ENCODE measurements at places on chromosomes 7 and 10. TPM values are rescaled to one million over a fixed set of nuclear protein-coding genes. Genes with fewer than 3 reads are reported as not detected.

ADCY1 gene
- polyA plus RNA-seq, result 12.0 TPM

- DNase-seq, result peak; percentile 33
Observed at GRCh38 chr7:33459340-33459751, 330.0 kb downstream of the BBS9 start.

- no peak for DNase-seq
Observed at GRCh38 chr10:33201056-33201780, 133.2 kb downstream of the NRP1 start.

AGR3 gene
- polyA plus RNA-seq, result not detected

UCMA gene
- 0.55 TPM for polyA plus RNA-seq

- DNase-seq, result no peak
Observed at GRCh38 chr10:34370126-34370525, 445.0 kb downstream of the PARD3 start.

GRCh38 chr10:120172356-120172755 lies 279.8 kb downstream of the SEC23IP start:
- no peak for DNase-seq

DNA sequence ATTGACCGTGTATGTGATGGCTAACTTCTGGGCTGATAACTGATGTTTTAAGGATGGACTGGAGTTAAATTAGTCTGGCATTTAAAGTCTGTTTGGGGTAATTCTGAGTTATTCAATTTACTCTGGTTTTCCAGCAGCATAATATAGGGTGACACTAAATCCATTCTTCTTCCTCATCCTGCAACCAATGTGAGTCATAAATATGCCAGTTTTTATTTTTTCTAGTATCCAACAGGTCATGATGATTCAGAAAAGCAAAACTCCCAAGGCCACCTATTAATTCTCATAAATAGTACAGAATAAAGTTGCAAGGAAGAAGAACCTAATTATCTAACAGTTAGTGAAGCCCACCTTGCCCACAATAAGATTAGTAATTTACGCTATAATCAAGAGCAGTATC lies 7.5 kb upstream of the EPHB6 start:
- no peak for DNase-seq

- DNase-seq, result no peak
Observed at GRCh38 chr7:47044625-47045024, 537.3 kb downstream of the TNS3 start.

DNA sequence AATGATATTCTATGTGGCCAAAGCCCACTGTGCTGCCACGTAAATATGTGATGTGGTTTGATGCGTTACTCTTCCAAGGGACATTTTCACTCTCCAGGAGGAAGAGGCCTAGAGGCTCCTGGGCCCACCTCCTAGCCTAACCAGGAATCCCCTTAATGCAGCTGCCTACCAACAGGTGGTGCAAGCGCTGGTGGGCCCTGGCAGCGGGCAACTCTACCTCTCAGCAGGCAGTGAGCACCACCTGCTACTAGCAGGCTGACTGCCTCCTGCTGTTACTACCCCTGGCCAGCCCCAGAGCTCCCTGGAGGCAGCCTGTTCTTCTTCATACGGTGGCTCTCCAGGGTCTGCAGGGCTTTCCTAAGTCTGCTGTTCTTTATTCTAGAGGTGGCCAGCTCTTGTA lies 62.8 kb downstream of the CDH23 start:
- no peak for DNase-seq

CACUL1 gene
- 18.2 TPM for polyA plus RNA-seq

COX19 gene
- 12.3 TPM for polyA plus RNA-seq

OR6V1 gene
- not detected for polyA plus RNA-seq

SPDYE5 gene
- polyA plus RNA-seq, result 1.4 TPM

DNA sequence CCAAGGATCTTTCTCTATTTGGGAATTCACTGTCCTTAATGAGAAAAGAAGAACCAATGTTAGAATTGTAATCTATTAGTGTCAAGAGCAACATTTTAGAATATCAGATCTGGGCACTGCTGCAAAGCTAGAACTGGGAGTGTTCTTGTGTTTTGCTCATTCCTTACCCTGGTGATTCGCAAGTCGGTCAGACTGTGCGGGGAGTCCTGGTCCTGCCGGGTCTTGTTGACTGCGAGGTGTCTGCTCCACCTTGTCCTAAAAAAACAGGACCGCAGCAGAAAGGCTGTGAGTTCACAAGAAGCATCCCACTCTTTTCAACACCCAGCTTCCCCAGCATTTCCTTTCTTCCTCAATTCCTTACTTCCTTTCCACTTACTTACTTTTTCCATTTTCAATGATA lies 79.0 kb downstream of the GRB10 start:
- DNase-seq, result no peak

IGFBP3 gene
- 263 TPM for polyA plus RNA-seq

CHCHD2 gene
- 204 TPM for polyA plus RNA-seq

DNA sequence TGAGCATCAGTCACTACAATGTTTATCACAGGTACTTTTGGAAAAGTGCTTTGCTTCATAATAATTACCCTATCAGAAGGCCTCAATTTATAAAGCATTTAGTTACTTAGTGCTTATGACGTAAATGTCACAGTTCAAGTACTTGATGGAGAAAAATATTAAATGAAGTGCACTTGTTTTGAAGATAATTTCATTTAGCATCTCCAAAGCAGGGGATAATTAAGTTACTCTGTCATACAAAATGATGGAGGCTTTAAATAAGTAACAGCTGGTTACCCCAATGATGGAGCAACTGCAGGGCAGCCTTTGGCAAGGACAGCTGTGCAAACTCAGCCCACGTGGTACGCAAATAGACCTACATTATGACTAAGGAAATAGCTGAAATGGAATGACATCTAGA lies 768.8 kb downstream of the GRM8 start:
- DNase-seq, result no peak

GRCh38 chr7:107051376-107051775 lies 6.9 kb downstream of the PRKAR2B start:
- no peak for DNase-seq

GRCh38 chr10:6024334-6024682 lies 37.9 kb downstream of the IL2RA start:
- no peak for DNase-seq

DNA sequence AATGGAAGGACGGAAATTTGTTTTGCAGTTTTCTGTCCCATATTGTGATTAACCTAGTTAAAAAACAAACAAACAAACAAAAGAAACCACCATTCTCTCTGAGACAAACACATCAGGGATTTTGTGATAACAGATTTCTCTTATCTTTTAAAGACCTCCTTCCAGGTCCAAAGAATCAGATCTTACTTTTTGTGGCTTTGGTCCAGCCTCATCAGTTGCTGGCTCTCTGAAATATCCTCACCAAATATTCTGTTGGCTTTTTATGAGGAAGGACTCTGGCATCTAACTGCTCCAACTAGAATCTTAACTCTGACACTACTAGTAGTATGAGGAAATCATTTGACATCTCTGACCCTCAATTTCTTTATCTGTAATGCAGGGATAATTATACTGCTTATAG lies 4.8 kb downstream of the FAM204A start:
- no peak for DNase-seq

DNA sequence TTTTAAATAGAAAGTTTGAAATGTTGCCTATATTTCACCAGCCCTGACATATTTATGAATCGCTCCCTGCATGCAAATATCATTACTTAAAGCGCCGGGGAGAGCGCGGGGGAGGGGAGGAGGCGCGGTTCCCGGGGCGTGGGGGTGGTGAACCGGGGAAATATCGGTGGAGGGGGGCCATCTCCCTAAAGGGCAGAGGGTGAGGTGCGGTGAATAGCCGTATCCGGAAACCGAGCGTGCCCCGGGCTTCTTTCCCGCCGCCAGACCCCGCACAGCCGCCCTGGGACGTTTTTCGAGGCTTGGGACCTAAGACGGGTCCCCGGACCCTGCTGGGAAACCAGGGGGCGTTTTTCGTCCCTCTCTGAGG lies 6.9 kb upstream of the ZNF503 start:
- no peak for DNase-seq

AGBL3 gene
- 2.3 TPM for polyA plus RNA-seq

- no peak for DNase-seq
Observed at GRCh38 chr7:726854-727103, 280 bp downstream of the DNAAF5 start.

All from muscle of back (tissue), 13 donors.